ENCODE measurements at places on chromosomes 12 and 14. TPM values are rescaled to one million over a fixed set of nuclear protein-coding genes. Genes with fewer than 3 reads are reported as not detected.

DNA sequence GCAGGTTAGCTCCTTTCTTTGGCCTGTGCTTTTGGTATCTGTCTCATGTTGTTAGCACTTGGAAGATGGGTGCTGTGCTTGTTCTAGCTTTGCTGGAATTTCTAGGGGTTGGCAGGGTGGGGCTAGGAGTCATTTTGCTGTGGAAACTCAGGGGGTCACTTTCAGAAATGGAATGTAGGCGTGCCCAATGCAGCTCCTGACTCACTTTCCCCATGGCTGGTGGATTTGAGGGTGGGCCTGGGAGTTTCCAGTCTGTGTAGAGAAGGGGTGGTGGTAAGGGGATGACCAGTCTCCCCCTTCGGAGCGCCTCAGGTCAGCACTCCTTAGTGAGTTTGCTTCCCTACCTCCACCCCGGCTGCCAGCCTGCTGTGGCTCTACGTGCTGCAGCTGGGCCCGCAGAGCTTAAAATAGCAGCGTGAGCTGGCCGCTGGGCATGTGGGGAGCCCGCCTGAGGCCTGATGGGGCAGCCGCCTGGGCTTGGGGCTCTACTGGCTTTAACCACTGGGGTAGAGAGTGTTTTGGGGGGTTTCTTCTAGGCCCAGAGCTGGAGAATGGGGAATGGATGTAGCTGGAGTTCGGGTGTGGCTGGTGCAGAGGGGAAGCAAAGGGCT is 108.2 kb downstream of the TSPAN9 start:
- no peak for ATAC-seq

DNA sequence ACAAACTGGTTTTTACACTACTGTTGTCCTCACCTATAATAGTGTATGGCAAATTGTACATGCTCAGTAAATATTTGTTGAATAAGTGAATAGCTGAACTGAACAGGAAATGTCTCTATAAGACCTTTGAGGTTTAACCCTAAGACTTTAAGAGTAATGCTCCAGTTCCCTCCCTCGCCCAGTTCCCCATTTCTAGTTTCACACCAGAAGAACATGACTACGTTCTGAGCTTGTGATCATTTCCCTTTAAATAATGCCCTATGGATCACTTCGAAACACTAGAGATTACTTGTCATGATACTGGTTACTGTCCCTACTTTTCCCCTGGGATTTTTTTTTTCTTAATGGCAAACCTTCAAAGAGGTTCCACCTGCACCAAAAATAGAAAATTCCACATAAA is 69.3 kb downstream of the PRKD1 start:
- ATAC-seq, result no peak

DNA sequence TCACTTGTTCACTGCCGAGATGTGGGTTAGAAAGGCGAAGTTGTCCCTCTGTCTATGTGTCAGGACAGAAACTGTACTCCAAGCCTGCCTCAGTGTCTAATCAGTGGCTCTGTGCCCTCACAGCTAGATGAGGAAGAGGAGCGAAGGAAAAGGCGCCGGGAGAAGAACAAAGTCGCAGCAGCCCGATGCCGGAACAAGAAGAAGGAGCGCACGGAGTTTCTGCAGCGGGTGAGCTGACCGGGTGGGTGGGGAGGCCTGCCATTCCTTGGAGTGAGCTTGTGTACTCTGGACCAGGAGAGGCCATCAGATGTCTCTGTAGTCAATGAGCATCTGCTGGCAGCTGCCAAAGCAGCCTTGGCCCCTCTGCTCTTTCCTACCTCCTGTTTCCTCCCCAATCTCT is 33.5 kb downstream of the JDP2 start:
- ATAC-seq, result no peak

GRCh38 chr14:100524933-100525243 is 62.3 kb downstream of the BEGAIN start:
- peak; percentile 42 for ATAC-seq

DNA sequence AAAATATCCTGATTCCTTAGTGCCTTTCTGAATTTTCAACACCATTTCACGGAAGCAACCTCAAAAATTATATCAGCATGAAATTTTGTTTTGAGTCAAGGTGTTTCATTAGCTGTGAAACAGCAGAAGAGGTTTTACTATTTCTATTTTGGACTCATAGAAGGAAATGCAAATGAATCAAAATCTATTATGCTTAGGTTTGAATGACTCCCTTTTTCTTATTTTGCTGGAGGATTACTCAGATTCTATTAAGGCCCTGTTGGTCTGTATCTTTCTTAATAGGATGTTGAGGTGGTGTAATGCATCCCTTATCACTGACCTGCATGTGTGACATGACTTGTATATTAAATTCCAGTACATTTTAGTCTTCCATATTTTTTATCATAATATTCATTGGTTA is 165.8 kb downstream of the TMTC2 start:
- peak; percentile 18 for ATAC-seq

- ATAC-seq, result no peak
These were observed 12.7 kb downstream of the SPTLC2 start for GRCh38 chr14:77603654-77604255.

DNA sequence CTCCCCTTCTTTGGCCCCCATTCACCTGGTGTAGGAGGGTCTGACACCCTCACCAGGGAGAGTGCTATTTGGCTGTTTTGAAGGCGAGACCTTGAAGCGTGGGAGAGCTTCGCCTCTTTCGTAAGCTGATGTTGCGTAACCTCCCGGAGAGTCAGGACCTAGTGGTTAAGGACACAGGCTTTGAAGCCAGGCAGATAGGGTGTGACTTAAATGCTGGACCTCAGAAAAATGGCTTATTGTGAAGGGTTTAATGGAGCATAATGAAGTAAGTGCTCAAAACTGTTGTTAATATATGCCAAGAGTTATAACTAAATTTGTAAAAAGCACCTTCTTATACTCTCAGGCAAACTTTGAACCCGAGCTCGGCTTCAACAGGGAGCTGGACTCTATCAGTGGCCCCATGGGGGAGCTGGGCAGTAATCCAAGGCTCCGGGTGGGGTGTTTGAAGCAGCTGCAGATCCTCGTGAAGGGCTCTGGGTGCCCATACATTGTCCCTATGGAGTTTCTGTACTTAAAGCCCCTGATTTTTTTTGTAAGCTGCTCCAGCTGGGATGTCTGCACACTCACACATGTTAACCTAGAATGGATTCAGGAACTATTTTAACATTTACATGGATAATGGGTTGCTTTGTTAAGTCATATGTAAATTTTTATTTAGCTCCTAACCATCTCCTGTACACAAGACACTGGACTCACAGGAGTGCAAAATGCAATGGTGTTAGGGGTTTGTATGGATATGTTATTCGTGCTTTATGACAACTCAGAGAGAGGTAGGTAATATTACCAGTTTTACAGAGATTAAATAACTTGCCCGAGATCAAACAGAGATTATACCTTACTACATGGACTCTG is 26.0 kb downstream of the PPFIBP1 start:
- ATAC-seq, result no peak

GRCh38 chr12:28463396-28463795 is 273.1 kb downstream of the CCDC91 start:
- no peak for ATAC-seq

GRCh38 chr12:107125833-107126232 is 32.5 kb upstream of the CRY1 start:
- ATAC-seq, result no peak

GRCh38 chr14:50675597-50675996 is 7.5 kb upstream of the SAV1 start:
- ATAC-seq, result no peak

GRCh38 chr12:30839643-30840220 is 85.0 kb upstream of the CAPRIN2 start:
- no peak for ATAC-seq

HPD gene
- total RNA-seq, result not detected

CFAP54 gene
- total RNA-seq, result 0.61 TPM

GALNT4 gene
- 16.7 TPM for total RNA-seq

B3GNT4 gene
- total RNA-seq, result 5.3 TPM

C12orf50 gene
- not detected for total RNA-seq

SERPINA9 gene
- total RNA-seq, result not detected

CISTR gene
- total RNA-seq, result not detected

CABP1 gene
- 0.56 TPM for total RNA-seq

Data from activated T-helper 17 cell treated with anti-CD3 and anti-CD28 coated beads, Interleukin-2, amount 50 U/mL, for 72 hours (primary cell).